CD14-positive monocyte (primary cell): ENCODE measurements at places on chromosomes 2 and 18.
A peak's percentile ranks its signal among the peaks of the same experiment; 100 is the strongest.

DNA sequence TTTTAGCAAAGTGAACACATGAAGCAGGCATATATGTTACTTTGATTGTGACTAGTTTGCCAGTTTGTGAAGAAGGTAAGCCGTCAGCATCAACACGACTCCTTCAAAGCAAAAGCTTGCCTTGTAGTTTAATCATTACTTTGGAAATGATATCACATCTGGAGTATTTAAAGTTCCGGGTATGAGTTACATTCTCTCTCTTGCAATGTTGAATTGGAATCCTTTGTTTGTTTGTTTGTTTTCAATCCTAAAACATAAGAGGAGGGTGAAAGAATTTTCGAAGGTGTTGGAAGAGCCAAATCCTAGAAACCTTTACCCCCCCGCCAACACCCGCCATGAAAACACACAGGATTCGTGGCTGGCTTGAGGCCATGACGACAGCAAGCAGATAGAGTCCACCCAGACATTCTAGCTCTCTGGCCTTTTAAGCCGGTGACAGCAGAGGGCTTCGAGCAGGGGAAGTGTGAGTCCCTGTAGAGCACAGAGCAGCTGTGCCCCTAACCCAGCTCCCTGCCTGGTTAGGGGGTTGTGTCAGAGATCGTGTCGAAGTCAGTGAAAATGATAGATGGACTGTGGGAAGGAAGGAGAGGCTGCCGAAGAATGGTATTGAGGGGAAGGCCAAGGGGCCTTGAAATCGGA is 103.8 kb upstream of the SMIM21 start:
- DNase-seq = no peak

DNA sequence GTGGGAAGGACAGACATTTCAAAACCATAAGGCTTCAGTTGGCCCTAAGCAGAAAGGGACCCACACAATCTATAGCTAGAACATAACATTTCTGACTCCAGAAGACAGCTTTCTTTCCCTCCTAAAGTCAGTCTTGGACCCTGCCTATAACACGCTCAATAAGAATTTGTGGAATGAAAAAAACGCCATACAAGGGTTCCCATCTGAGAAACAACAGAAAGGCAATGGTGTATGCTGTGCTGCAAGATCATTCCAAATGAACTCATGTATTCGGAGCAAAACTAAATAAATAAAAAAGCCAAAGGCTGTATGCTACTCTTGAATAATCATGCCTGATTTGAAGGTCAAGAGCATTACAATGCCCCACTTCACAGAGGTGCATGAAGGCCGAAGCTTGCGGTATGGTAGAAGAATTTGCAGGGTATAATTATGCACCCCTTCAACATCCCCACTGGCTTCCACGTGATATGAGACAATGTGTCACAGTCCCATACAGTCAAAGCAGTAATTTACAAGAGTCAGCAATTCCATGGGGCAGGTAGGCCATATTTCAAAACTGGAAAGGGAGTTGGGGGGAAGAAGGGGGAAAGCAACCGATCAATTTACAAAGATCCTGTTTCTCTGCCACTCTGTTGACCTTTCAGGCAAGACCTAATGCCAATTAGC is 61.4 kb upstream of the SLC14A2 start:
- DNase-seq = no peak

DNA sequence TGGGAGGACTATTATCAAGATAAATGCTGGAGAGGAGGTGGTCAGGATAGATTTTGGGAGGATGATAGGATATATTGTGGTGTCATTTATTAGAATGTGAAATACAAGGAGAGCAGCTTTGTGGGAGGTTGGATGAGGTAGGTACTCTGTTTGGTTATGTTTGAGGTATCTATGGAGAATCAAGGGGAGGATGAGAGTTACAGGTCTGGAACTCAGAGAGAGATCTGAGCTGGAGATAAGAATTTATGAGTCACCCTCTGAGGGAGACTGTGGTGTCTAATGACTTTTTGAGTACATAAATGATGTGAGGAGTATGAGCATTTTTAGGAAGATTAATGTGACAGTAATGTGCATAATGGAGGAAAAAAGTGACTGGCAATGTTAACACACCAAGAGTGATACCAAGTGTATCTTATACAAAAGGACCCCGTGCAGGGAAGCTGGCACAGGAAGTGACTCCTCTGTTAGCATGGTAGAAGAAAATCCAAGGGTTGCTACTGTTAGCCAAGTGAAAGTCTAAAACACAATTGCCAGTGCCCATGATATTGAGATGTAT is 48.2 kb downstream of the CRIM1 start:
- no peak for DNase-seq

- DNase-seq = no peak
Observed at GRCh38 chr2:56130463-56131070, 53.2 kb upstream of the CCDC85A start.

DNA sequence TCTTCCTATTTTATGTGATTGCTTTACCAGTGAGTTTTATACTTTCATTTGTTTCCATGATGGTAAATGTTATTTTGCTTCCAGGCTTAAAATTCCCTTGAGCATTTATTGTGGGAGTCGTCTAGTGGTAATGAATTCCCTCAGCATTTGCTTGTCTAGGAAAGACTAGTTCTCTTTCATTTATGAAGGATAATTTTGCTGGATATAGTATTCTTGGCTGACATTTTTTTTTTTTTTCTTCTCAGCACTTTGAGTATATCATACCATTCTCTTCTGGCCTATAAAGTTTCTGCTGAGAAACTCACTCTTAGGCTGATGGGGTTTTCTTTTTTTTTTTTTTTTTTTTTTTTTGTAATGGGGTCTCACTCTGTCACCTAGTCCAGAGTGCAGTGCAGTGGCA is 99.1 kb downstream of the EDAR start:
- DNase-seq = no peak

- no peak for DNase-seq
Observed at GRCh38 chr2:160420711-160421110, 72.9 kb downstream of the RBMS1 start.

DNA sequence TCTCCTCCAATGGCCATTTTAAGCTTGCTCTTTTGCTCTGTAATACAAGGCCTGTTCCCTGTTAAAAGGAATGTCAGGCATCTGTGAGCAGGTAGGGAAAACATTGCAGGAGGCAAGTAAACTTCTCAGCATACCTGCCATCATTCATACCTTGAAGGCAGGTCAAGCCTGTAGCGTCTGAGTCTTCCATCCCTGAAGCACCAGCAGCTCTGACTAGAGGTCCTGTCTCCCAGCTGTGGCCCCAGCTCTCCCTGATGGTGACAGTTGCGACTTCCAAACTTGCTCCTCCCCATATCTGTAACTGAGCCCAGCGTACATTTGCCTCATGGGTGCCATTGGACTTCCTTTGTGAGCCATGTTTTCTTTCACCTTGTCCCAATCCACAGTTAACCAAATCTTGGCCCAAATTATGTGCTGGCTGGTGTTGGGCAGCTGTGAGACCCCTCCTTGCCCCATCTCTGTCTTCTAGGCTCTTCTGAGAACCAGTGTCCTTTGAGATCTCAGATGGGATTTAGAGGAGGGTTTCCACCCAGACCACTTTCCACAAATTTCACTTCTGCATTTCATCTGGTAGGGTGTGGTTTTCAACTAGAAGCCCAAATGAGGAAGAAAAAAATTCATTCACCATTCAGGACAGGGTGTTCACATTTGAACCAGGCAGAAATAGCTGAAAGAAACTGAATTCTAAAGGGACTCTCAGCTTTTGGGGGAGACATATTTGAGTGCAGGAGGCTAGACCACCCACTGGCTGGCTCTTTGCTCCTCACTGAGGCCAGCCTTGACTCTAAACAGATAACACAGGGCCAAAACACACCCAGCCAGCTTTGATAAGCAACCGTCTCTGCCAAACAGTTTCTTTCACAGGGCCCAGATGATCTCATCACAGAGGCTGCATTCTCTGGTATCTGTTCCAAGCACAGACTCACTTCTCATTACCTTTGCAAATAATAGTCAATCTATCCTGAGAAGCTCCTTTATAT is 66.4 kb upstream of the MSH2 start:
- peak; percentile 44 for DNase-seq

- no peak for DNase-seq
Observed at GRCh38 chr18:24317370-24317769, 80.3 kb downstream of the OSBPL1A start.

- DNase-seq = peak; percentile 93
Observed at GRCh38 chr2:43212931-43213330, 13.5 kb downstream of the ZFP36L2 start.

GRCh38 chr2:126894585-126895182 is 4.0 kb upstream of the TEX51 start:
- no peak for DNase-seq

DNA sequence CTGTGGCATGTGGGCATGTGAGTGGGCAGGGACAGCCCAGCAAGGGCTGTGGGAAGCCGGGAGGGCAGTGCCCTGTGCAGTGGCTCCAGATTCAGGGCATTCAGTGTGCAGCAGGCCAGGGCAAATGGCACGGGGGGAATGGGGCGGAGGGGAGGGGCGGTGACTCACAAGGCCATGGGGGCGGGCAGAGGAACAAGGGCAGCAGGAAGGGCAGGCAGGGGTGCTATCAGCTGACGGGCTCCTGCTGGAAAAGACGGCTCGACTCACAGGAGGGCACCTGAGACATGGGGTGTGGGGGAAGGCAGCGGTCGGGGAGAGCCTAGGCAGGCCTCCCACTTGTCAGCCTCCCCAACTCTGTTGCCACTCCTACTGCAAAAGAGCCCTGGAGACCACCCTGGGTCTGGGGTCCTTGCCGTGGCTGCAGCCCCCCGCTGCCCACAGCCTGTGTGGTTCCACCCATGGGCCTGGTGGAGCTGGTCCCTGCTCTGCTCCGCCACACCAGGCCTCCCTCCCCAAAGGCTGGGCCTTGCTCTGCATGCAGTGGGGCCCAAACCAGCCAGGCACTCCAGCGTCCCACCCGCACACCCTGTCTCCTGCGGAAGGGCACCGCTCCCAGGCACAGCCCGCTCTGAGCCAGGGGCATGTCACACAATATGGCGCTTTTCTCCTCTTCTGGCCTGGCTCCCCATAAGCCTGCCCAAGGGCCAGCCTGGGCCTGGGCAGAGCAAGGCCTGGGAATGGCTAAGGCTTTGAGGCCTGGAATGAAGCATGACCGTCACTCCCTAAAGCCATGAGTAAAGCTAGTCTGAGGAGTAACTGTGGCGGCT is 25.9 kb downstream of the HS6ST1 start:
- no peak for DNase-seq
